ENCODE measurements at places on chromosomes 2 and 18.

DNA sequence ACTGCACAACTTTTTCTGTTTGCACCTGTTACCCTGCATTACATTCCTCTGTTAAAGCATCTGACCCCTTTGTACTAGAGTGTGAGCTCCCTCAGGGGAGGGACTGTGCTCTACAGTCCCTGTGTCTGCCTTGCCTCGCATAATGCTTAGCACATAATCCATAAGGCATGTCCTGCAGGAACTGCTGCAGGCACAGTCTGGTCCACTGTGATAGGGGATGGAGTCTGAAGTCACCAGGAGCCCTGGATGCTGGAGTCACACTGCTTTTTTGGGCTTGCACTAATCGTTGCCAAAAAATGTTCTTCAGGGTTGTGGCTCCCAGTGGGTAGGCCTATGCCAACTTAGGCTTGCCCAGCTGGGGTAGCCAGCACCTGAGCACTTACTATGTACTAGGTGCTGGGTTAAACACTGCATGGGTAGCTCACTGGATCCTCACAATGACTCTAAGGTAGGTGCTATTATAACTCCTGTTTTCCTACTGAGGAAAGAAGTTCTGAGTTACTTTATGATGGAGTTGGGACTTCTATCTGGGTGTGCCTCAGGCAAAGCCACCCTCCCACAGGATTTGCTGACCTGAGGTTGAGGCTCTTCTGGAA is 33.3 kb downstream of the COPS7B start:
- no peak for DNase-seq

- no peak for DNase-seq
Measured at GRCh38 chr18:3389977-3390376, 60.0 kb upstream of the TGIF1 start.

- no peak for DNase-seq
Measured at GRCh38 chr2:131488306-131489205, 3.6 kb downstream of the MZT2A start.

DNA sequence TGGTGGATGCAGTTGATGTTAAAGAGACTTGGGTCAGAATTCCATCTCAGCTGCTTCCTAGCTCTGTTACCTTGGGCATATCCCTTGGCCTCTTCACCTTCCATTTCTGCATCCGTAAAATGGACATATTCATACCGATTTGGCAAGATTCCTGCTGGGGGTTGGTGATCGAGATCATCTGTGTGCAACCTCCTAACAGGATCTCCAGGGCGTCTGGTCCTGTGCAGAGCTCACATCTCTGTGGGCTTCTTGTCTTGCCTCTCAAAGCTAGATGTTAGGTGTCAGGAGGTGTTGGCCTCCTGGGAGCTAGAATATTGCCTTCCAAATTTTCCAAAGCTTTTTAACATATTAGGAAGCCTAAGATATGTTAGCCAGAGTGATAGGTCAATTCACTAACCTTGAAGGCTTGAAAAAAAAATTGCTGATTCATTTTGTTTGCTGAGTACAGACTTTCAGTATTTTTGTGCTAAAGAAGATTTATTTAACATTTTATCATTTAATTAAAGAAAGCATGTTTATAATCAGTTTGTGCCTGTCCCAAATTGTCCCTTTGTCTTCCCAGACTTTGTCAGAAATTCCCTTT is 69.7 kb upstream of the ZNF516 start:
- no peak for DNase-seq

DNA sequence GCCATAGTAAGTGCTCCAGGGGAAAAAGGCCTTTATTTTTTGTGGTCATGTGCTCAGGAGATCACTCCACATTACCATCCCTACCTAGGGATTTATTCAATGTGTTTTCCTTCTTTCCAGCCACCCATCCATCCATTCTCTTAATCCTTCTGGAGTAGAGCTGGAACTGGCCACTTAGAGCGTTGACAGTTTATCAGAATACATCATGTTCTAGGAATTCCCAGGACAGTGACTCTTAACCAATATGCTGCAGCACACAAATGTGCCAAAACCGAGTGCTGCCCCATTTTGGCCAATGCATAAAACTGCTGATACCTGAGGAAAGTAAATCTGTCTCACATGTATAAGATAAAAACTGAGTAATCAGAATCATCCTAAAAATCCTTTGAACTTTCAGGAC is 63.7 kb downstream of the FARSB start:
- DNase-seq: no peak

DNA sequence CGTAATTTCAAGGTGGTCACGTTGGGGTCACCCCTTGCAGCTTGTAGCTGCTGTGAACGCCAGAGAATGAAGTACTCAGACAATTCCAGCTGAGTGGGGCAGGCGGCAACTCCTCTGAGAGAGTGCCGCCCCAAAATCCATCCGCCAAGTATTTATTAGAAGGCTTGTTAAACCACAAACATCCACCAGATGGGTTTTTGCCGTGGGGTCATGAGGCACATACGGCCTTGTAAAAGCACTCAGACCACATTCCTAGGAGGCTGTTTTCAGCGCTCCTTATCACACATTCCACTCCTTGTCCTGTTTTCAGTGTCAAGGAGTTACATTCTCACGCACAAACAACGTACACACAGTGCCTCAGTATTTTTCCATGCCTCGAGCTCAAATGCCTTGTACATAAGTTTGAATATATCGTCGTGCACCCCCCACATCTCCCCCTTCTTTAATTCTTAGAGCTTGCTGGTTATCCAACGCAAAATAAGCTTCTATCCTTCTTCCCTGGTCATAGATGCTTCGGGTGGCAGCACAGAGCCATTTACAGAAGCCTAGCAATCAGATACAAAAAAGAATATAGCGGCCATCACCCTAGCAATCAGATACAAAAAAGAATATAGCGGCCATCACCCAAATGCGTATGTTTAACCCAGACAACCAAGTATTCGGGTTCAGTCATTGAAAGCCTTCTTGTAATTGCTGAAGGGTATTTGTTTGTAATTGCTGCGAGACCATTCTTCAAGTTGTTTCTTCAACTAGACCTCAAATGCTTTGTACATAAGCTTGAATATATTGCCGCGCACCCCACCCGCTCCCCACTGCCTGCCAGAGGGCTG is 7.3 kb downstream of the ALPP start:
- no peak for DNase-seq

DNA sequence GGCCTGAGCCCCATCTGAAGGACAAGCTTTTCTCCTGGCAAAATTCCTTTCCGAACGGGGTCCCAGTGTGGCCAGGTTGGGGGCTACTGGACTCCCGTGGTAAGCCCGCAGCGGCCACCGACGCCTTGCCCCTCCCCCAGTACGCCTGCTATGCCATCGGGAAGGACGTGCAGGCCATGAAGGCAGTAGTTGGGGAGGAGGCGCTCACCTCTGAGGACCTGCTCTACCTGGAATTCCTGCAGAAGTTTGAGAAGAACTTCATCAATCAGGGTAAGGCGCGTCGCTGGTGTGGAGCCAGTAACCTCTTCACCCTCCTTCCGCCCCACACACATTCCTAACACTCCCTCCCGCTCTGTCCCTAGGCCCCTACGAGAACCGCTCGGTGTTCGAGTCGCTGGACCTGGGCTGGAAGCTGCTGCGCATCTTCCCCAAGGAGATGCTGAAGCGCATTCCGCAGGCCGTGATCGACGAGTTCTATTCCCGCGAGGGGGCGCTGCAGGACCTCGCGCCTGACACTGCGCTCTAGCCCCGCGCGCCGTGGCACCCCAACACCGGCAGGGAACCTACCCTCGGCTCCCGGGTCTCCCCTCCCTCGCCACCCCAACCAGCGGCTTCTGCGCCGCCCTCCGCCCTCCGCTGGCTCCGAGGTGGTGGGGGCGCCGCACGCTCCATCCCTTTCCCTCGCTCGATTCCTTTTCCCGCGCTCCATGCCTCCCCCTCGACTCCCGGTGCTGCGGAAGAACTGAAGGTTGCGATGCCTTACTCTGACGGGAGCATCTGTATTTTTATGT is 13.6 kb upstream of the ANKRD53 start:
- DNase-seq: peak; percentile 70

DNA sequence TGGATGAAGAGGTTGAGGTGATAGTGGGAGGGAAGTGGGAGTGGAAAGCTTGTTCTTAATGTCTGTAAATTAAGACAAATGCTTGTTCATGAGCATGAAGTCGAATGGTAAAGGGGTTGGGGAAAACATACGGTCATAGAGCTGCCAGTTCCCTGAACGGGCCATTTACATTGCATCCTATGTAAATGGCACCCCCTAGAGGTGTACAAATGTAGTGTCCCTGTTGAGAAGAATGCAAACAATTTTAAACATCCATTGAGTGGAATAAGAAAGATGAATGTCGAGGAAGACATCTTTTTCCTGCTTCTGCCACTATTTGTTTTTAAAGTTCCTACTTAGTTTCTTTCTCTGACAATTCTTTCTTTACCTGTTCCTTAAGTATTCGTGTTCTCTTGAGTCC is 155.7 kb downstream of the RDH14 start:
- DNase-seq: no peak

GRCh38 chr2:236997069-236997715 is 88.5 kb upstream of the COPS8 start:
- DNase-seq: no peak

GRCh38 chr2:206368933-206369569 is 74.3 kb upstream of the ADAM23 start:
- DNase-seq: no peak

DNA sequence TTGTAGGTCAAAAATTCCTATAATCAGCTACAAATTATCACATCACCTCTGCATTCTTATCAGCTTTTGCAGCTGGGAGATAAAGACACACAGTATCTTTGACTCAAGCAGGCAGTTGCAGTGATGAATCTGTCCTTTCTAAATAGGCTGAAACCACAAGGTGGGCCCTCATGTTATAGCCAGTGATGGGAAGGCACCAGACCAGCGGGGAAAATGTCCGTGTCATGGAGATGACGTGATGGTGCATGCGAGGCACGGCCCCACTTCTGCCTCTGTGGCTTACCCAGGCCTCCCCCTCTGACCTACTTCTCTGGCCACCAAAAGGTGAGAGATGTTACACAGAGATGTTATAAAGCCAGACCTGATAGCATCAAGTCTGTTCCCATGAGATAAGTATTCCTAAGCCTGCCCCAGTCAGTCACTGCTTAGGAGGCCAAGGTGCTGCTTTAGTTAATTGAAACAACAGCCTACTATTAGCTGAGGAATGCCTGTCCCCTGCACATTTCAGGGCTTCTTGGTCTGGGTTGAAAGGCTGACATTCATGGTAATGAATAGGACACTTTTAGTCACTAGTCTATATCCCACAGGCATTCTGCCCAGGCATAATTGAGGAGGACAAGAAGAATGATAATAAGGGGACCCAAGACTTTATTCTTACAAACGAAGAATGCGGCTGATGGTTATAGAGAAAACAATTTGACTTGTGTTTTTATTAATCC is 327.9 kb downstream of the LPIN1 start:
- DNase-seq: no peak

GRCh38 chr2:182447863-182448262 is 21.0 kb upstream of the PDE1A start:
- DNase-seq: no peak

DNA sequence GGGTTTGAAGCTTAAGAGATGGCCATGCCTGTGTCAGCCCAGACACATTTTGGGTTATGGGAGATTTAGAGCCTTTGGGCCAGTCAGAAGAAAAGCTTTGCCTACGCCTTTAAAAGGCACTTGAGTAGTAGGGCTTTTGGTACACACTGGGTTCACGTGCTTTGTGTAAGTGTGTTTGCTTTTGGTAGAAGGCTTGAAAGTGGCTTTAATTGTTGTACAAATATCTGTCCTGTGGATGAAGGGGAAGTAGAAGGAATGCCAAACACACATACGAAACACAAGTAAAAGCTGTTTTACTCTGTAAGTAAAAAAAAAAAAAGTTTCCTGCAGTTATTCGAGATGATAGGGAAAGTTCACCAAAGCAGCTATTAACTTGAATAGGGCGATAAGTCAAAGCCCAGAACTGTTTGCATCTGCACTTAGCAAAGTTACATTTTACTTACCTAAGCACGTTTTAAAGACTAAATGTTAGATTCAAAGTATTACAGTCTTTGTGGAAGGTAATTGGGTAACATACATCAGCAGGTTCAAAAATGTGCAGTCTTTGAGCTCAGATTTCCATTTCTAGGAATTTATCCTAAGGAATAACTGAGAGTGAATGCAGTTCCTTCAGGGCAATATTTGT is 75.4 kb downstream of the STK25 start:
- no peak for DNase-seq

- DNase-seq: no peak
Measured at GRCh38 chr2:147829106-147829505, 15.7 kb upstream of the ACVR2A start.

DNA sequence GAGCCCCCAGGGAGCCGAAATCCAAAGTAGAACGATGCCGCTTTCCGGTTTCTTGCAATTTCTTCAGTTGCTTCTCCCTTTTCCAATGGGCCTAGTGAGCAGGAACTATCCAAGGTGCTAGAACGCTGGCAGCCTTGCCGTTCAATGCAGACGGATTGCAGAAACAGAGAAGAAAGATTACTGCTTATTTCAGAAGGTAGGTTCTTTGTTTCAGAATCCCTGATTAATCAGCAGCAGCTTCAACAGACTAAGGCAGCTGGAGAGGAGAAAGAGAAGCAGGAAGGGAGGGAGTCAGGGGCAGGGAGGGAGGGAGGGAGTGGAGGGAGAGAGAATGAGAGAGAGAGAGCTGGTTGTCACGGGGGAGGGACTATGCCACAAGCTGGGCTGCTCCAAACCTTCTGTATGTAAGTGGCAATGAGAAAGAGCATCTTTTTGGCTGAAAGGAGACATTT is 576 bp downstream of the NYAP2 start:
- DNase-seq: no peak

DNA sequence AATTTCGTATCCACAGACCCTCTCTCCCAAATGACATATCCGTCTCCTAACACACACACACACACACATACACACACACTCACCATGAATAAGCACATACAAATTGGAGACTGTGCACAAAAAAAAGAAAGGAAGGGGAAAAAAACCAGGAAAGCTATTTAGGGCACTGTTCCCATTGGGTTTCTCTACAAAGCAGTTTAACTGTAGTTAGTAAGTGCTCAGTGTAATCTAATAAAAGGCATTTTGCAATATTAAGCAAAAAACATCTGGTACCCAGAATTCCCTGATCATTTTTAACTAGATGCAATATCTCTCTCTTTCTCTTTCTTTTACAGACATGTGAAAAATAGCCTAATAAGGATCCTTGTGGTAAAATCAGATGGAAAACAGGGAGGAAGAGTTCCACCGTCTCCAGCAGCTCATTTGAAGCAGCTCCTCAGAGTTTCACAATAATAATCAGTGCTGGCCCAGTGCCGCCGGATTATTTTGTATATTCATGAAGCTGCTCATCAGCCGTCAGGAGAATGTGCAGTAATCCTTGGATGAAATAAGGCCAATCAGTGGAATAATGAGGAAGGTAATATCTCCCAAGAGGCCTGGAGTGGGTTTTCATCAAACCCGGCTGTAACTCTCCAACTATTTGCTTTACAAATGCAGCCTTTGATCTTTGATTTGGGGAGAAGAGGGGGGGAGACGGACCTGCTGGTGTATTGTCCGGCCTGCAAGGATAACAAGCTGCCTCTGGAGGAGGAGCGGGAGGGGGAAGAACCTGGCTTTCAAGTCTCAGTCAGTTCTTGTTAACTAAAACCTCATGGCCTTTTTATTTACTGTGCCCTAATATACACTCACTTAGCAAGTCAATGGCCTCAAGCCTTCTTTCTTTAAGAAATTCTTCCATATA is 227.6 kb upstream of the SMIM21 start:
- no peak for DNase-seq

GRCh38 chr2:170643346-170643745 is 71.8 kb upstream of the SP5 start:
- DNase-seq: no peak
